COR-L47 (cell line): ENCODE measurements at places on chromosomes 5 and 9.

- DNase-seq = no peak
Observed at GRCh38 chr9:91756510-91756780, 193.6 kb downstream of the ROR2 start.

DNA sequence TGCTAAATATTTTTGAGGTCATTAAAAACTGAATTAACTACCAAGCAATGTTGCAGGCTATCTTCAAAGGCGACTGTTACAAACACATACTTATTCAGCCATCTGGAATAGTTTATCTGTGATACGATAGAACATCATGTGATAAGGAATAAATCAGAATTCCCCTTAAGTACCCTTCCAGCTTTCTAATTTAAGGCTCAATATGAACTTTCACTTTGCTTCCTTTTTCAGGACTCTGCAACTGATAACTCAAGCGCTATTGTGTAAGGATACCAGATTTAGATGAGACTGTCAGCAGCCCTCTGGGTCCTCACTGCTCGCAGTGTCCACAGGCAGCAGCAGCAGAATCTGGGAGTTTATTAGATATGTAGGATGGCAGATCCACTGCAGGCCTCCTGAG is 416.3 kb downstream of the SPATA31D1 start:
- DNase-seq = no peak

DNA sequence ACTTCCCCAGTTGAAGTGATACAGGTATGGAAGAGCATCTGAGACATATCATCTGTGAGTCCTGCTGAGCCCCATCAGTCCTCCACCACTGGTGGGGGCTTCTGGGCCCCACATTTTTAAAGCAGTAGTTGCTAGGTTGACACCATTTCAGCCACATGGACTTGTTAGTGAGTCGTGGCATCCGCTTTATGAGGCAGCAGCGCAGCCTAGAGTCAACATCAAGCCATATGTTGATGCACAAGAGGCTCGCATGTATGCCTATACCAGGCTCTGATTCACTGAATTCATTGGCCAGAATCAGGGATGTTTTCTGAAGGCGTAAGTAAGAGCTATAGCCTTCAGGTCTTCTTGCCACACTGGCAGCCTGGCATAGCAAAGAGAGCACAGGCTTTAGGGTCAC is 26.8 kb downstream of the ZNF346 start:
- no peak for DNase-seq

DNA sequence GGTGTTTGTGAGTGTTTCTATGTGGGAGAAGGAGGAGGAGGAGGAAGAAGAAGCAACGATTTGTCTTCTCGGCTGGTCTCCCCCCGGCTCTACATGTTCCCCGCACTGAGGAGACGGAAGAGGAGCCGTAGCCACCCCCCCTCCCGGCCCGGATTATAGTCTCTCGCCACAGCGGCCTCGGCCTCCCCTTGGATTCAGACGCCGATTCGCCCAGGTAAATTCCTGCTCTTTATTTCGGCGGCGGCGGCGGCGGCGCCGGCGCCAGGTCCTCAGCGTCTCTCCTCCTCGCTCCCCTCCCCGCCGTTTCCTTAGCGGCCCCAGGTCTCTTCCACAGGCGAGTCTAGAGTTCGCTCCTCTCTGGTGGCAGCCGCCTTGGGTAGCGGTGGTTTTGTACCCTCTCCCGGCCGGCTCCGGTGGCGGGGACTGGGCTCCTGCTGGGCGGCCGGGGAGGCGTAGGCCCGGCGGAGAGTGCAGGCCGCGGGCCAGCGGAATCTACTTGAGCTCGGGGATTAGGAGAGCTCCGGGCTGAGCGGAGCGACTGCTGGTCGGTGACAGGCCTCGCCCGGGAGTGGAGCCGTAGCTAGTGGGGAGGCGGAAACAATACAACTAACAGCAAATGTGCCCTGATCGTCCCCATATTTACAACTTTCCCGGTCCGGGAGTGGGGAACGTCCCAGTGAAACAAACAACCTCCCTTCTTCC is 547 bp downstream of the NIPBL start:
- peak; percentile 33 for DNase-seq

DNA sequence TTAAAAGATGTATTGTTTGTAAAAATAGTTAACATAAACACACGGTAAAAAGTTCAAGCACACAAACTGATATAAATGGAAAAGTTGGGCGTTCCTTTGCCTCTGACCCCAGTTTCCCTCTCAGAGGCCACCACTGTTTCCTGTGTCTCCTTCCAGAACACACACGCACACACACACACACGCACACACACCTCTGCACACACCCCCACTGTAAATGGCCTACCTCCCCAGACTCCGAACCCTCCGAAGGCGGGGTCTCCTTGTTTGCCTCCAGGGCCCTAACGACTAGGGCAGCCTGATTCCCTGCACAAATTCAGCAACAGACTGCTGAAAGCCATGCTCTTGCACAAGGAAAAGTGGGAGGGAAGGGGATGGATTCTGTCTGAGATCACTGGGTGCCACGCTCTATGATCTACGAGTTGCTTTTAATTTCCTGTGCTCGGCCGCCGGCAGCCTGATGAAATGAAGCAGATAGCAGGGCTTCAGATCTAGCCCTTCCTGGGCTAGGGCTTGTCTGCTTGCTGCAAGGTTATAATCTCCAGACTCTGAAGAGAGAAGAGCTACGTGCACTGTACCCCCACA is 184.0 kb upstream of the IL12B start:
- no peak for DNase-seq

GRCh38 chr5:150186897-150187296 is 3.0 kb upstream of the SLC6A7 start:
- DNase-seq = no peak

GRCh38 chr9:89606049-89606623 is 1.3 kb downstream of the GADD45G start:
- DNase-seq = peak; percentile 46

DNA sequence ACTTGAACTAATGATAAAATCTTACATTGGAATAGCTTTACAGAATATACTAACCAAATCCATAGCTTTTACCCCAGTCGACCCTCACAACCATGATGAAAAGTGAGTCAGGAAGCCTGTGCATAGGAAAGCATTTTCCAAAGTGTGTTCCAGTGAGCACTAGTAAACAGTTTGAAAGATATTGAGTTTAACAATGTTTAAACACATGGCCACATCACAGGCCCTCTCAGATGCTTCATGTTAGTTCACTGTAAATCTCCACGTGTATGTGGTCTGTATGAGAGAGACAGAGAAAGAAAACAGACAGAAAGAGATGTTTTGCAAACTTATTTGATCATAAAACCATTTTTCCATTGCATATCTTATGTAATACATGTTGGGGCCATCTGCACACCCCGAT is 27.0 kb downstream of the PRUNE2 start:
- DNase-seq = no peak

GRCh38 chr5:143593723-143594122 is 190.2 kb upstream of the NR3C1 start:
- no peak for DNase-seq

GRCh38 chr5:135313946-135314345 is 85.1 kb downstream of the MACROH2A1 start:
- no peak for DNase-seq

- DNase-seq = no peak
Observed at GRCh38 chr5:1755321-1755949, 44.2 kb downstream of the MRPL36 start.

DNA sequence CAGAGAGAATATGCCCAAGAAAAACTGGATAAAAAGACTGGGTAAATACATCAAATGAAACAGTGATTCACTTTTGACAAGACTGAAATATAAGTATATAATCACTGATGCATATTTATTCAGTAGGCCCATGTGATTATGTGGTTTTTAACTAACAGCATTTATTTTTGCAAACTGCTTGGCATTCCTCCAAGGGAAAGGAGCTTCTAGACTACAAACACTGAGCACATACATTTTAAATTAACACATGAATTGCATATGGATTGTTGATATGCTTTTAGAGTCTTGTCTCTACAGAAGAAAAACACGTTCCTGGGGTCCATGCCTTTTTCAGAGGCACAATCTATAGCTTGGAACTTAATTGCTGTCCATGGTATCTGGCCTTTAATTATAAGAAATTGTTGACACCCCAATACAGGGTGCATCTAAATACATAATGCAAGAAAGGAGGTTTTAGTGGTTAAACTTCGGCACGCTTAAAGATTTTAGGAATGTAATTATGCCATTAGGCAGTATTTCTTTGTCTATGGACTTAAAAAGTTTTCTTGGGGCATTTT is 6.9 kb upstream of the MEIKIN start:
- DNase-seq = peak; percentile 28

DNA sequence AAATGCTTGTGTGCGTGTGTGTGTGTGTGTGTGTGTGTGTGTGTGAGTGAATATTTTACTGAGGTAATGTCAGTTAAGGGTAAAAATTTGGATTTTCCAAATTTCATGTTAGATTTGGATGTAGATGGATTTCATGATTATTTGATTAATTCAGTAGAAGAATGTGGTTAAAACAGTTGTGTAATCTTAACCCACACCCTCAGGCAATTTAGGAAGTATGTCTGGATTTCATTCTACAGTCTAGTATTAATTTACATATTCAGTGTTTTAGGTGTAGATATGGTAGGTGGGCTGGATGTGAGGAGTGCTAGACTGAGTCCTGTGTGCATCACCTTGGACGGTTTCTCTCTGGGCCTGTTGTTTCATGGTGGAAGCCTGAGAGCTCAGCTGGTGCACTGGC is 99.1 kb upstream of the CKMT2 start:
- DNase-seq = no peak

DNA sequence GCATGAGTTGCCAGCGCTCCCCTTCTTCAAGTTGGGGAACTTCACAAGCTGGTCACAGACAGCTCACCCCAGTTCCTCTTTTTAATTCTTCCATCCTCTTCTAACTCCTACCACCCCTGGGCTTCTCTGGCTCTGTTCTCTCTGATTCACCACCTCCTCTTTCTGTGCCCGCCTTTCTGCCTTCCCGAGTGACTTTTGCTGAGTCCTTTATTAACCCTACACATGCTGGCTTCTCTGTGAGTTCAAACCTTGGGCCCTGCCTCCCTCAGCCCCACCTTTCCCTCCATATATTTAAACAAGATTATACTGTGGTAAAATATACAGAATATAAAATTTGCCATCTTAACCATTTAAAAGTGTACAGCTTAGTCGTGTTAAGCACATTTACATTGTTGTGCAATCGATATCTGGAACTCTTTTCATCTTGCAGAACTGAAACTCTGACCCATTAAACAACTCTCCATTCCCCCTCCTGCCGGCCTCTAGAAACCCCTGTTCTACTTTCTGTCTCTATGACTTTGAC is 32.0 kb downstream of the SLC46A2 start:
- DNase-seq = no peak

GRCh38 chr9:37374892-37375291 is 47.6 kb upstream of the GRHPR start:
- DNase-seq = no peak
